T-helper 2 cell treated with Interferon-gamma antibody and Interleukin-4, amounts not matched to agents 100 ng/mL and 5 ng/mL, for 36 hours (primary cell): ENCODE measurements at places on chromosomes 2 and 18. TPM values are rescaled to one million over a fixed set of nuclear protein-coding genes. Genes with fewer than 3 reads are reported as not detected.

The UGT1A8 gene
- not detected in 2 replicates for total RNA-seq

The STEAP3 gene
- 0.09 and 0.27 TPM in 2 replicates for total RNA-seq

The ATOH8 gene
- 0.18 and 0.20 TPM in 2 replicates for total RNA-seq

The CHRNG gene
- not detected in 2 replicates for total RNA-seq

The HDAC4 gene
- total RNA-seq = 52.0 and 70.2 TPM in 2 replicates

The RSAD2 gene
- total RNA-seq = 34.2 and 35.0 TPM in 2 replicates

The OR6B2 gene
- not detected in 2 replicates for total RNA-seq

The NT5DC4 gene
- total RNA-seq = not detected in 2 replicates

The DAW1 gene
- not detected in 2 replicates for total RNA-seq

The NT5C1B gene
- total RNA-seq = not detected in 2 replicates

The TIGD1 gene
- 8.3 and 8.8 TPM in 2 replicates for total RNA-seq

The XIRP2 gene
- total RNA-seq = not detected in 2 replicates

The NYAP2 gene
- not detected in 2 replicates for total RNA-seq

The ELOA2 gene
- total RNA-seq = not detected in 2 replicates

The LYPD6 gene
- not detected in 2 replicates for total RNA-seq

The APOB gene
- total RNA-seq = not detected in 2 replicates

The FAM237A gene
- not detected in 2 replicates for total RNA-seq

The FNDC4 gene
- not detected in 2 replicates for total RNA-seq

The SLC25A12 gene
- 26.6 and 27.4 TPM in 2 replicates for total RNA-seq

The MYO5B gene
- total RNA-seq = 0.02 TPM in 1 of 2 replicates, not detected in the other
